ENCODE measurements at places on chromosomes 16 and 17. TPM values are rescaled to one million over a fixed set of nuclear protein-coding genes. Genes with fewer than 3 reads are reported as not detected.
A peak's percentile ranks its signal among the peaks of the same experiment; 100 is the strongest.

GRCh38 chr17:78991906-78992532 lies 12.3 kb upstream of the LGALS3BP start:
- DNase-seq, result peak; percentile 17

GRCh38 chr17:34725008-34725407 lies 145.6 kb downstream of the TMEM132E start:
- no peak for DNase-seq

GRCh38 chr16:24010440-24011089 lies 174.8 kb downstream of the PRKCB start:
- DNase-seq, result peak; percentile 67

DNA sequence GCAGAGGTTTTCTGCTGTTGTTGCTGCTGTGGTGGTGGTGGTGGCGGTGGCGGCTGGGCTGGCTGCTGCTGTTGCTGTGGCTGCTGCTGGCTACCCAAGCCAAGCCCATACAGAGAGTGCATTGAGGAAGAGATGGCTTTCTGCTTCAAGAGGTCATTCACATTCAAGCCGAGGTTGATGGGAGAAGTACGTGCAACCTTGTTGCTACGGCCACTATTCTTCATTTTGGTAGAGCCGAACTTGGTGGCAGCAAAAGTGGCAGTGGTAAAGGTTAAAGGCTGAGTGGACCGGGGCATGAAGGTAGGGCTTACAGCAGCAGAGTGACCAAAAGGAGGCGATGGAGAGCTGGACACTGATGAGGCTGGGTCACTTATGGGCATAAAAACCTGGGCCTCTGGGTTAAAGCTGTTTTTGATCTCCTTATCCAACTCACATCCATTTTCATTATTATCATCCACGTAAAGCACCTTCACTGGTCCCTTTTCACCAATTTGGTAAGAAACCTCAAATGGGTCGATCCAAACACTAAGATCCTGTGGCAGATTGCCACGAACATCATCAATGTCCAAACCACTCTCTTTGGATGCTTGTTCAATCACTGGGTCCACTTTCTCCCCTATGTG lies 2.8 kb downstream of the TOB1 start:
- DNase-seq, result no peak

TEX14 gene
- total RNA-seq, result 0.30 TPM

GRCh38 chr16:15620611-15621195 lies 22.3 kb downstream of the MARF1 start:
- no peak for DNase-seq

TMIGD1 gene
- total RNA-seq, result not detected

DNA sequence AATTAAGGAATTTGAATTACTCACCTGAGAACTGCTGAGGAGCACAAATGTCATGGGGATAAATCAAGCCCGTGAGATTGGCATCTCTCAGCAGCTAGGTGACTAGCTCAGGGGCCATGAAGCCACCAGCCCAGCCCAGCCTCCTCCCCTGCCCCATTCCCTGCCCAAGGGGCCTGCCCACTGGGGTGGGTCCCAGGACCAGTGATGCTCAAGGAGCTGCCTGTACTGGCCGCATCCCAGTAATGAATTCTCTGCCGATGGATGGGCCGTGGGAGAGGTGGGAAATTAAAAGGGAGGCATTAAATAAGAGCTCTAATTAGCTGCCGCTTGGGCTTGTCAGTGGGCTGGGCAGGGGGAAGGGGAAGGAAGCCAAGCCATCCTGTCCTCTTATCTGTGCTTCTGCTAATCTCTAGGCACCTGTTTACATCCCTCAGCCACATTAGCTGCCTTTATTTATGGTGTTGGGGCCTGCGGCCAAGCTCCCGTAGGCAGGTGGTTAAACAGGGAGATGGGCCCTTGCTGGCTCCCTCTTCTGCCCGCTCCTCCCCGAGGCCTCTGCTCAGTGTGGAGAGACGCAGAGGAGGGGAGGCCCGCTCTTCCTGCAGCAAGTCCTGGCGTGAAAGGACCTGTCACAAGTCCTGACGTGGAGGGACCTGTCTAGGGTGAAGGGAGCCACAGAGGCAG lies 48.8 kb downstream of the PIPOX start:
- DNase-seq, result no peak

SNAI3 gene
- total RNA-seq, result 14.4 TPM

DNA sequence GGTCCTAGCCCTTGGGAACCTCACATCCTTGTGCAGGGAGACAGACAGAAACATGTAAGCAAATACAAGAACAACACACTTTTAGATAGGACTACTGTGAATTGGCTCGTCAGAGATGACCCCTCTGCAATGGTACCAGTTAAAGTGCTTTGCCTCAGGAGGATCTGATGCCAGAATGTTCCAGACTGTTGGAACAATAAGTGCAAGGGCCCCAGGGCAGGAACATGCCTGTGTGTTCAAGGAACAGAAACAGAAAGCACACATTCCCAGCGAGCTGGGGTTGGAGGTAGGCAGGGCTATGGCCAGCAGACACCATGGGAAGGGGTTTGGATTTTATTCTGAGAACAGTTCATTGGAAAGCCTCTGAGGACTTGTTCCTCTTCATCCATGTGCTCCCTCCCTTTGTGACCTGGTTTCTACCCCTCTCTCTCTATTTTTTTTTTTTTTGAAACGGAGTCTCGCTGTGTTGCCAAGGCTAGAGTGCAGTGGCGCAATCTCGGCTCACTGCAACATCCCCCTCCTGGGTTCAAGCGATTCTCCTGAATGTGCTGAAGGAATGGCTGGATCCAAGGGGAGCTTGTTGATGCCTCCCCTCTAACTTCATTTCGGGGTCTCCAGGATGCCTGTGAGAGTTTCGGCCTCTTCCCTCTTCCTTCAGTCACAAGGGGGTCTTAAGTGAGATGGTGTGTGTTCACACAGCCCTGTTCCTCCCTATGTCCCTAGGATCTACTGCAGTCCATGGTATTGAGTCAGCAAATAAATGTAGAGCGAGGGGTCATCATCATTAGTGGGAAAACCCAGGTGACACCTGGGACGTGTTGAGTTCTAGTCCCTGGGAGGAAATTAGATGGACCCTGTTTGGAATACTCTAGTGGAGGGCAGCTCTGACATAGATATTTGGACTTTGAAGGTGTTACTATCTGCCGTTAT lies 6.4 kb downstream of the STAT5A start:
- DNase-seq, result no peak

Data from activated naive CD8-positive, alpha-beta T cell treated with anti-CD3 and anti-CD28 coated beads, Interleukin-2, amount 10 ng/mL, durations not matched to agents 7 days and 5 days (primary cell).